ENCODE measurements at places on chromosomes 11 and 22.

- no peak for DNase-seq
Observed at GRCh38 chr11:14587258-14587657, 56.3 kb upstream of the PDE3B start.

GRCh38 chr11:61962213-61963015 lies 5.0 kb downstream of the FTH1 start:
- no peak for DNase-seq

GRCh38 chr11:116211147-116211546 lies 561.6 kb downstream of the BUD13 start:
- DNase-seq = no peak

DNA sequence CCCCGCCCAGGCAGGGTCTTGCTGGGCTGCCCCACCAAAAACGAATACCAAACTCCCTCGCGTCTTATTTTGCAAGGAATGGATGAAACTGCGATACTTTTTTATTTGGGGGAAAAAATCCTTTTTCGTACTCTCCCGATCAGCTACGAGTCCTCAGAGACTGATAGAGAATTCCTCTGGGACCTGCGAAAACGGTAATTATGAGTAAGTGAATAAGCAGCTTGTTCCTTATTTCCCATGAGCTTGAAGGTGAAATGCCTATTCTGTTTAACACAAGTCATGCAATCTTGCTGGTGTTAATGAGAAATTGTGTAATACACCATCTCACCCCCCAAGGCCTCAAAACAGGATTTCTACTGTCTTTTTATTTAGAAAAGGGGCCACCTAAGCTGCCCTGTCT lies 5.5 kb downstream of the GRK3 start:
- DNase-seq = no peak

DNA sequence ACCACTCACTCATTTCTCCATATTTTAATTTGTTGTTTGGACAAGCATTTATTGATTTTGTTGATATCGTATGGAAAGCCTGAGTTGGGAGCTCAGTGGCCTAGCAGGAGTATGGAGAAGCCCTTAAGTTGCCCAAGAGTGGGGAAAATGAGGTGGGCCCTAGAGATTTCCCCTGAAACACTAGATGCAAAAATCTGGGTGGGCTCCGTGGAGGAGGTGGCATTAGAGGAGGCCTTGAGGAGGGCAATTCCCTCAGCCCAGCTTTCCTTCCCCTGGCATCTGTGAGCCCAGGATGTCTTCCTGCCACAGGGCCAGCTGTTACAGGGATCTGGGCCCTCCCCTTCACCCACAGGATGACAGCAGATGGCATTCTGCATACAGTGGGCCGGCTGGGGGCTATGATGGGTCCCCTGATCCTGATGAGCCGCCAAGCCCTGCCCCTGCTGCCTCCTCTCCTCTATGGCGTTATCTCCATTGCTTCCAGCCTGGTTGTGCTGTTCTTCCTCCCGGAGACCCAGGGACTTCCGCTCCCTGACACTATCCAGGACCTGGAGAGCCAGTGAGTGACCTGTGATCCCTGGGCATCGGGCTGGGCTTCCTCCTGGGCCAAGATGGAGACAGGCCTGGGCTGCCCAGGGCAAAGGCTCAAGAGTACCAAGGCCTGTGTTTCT lies 21.6 kb upstream of the SLC22A12 start:
- no peak for DNase-seq

DNA sequence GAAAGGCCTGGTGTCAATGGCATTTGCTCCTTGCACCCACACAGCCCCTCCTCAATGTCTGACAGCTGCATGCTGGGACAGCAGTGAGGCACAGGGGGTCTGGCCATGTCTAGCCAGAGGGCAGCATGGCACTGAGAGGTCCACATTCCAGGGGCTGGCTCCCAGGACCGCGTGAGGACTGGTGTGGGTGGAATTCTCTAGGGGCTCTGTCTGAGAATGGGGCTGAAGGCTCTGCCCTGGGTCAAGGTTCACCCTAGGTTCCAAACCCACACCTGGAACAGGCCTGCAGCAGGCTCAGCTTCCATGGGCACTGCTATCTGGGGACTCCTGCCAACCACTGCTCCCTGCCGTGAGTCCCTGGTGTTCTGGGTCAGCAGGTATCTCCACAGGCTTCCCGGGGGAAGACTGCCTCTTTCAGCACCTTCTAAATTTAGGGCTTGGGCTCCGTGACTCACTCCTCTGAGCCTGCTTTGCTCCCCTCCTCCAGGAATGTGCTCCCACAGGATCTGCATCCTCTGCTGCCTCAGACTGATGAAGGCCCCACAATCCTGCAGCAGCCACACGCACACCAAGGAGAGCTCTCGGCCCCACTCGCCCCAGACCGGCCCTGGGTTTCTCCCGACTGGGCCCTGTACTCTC lies 4.2 kb downstream of the STARD10 start:
- DNase-seq = no peak

GRCh38 chr11:41320653-41321052 lies 138.8 kb downstream of the LRRC4C start:
- DNase-seq = no peak

- DNase-seq = peak; percentile 57
Observed at GRCh38 chr22:41197038-41197972, 7.8 kb upstream of the L3MBTL2 start.

DNA sequence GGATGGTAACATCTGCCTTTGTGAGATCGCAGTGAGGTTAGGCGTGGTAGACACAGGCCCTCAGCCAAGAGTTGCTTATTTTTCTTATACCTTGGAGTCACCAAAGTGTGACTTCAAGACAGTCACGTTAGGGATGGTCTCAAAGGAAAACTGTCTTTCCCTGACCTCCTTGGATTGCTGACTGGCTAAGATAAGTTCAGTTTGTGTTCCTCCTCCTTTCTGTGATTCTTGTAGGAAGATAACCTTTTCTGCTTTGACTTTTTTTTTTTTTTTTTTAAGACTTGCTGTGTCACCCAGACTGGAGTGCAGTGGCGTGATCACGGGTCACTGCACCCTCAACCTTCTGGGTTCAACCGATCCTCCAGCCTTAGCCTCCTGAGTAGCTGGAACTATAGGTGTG lies 23.1 kb downstream of the TAB1 start:
- DNase-seq = no peak

- no peak for DNase-seq
Observed at GRCh38 chr11:32002311-32002710, 88.6 kb upstream of the RCN1 start.

GRCh38 chr11:69578167-69578566 lies 62.8 kb upstream of the CCND1 start:
- DNase-seq = no peak

GRCh38 chr22:17064498-17065100 lies 20.2 kb upstream of the IL17RA start:
- no peak for DNase-seq

GRCh38 chr11:1157341-1157644 lies 460 bp upstream of the MUC5AC start:
- DNase-seq = no peak

DNA sequence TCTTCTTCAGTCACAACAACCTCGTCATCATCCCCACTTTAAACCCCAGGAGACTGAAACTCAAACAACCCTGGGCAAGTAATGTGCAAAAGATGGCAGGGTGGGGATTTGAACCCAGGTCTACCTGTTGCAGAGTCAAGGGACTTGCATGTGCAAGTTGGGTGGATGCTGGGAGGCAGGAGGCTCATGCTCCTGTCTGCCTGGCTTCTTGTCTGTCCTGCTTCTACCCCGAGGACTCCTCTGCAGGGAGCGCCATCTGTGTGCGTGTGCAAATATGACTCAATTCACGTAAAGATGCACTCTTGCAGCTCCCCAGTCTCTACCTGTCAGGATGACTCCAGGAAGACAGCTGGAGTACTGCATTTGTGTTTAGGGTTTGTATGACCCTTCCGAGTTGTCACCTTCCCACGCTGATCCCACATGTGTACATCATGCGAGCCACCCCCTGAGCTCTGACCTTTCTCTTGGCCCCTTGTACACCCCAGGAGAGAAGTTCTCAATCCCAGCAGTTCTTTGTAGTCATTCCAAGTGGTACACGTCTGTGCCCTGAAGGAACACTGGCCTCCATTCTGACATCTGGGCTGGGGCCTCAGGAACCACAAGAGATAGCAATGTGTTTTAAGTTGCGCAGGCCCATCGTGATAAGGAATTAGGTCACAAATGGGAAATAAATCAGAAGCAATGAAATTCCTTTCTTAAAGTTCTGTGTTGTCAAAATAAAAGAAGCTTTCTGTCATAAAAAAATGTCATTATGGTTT lies 95.7 kb downstream of the CWC15 start:
- no peak for DNase-seq

- peak; percentile 52 for DNase-seq
Observed at GRCh38 chr11:3796801-3797328, 489 bp downstream of the NUP98 start.

DNA sequence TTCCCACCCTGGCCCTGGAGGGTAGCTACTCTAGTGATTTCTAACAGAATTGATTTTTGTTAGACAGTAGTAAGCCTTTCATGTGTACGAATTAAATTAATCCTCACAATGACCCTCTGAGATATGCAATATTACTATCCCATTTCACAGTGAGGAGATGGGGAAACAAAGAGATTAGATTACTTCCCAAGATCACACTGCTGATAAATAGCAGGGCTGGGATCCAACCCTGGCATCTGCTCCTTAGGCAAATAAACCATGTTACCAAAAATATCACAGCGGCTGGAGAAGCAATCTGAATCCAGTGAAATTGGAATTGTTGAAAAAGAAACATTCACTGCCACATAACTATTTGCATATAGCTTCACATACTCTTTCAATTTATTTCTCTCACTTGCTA lies 12.8 kb upstream of the CAVIN3 start:
- peak; percentile 30 for DNase-seq
